ENCODE measurements at places on chromosomes 1 and 21.
A peak's percentile ranks its signal among the peaks of the same experiment; 100 is the strongest.

DNA sequence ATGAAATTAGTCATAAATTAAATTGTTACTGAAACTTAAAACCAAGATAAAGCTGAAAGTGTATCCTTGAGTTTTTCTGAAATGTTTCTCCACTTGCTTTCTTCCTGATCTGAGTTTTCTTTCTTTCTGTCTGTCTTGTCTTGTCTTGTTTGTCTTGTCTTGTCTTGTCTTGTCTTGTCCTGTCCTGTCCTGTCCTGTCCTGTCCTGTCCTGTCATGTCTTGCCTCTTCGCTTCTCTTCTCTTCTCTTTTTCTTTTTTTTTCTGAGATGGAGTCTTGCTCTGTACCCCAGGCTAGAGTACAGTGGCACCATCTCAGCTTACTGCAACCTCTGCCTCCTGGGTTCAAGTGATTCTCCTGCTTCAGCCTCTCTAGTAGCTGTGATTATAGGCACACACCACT is 73.7 kb downstream of the ADGRL2 start:
- no peak for DNase-seq

GRCh38 chr1:188708795-188709535 is 1768.7 kb downstream of the BRINP3 start:
- no peak for DNase-seq

GRCh38 chr1:229209386-229209785 is 61.5 kb upstream of the RAB4A start:
- DNase-seq, result no peak

DNA sequence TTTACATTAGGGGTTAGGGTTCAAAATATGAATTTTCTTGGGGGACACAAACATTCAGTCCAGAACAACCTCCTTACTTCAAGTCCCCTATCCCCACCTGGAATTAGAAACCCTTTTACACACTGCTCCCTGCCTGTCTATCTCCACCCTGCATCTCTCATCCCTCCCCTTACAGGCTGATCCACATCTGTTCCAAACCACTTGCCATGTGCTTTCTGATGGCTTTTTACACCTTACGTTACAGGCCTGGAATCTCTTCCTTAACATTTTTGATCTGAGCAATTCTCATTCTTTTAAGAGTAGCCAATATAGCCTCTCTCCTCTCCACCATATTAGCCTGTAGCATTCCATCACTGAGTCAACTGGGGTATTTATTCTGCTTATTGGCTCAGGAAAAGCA is 122.0 kb downstream of the PTBP2 start:
- DNase-seq, result no peak

- no peak for DNase-seq
Observed at GRCh38 chr1:238153253-238153652, 262.5 kb upstream of the ZP4 start.

GRCh38 chr1:100413035-100413434 is 60.7 kb downstream of the CDC14A start:
- no peak for DNase-seq

- no peak for DNase-seq
Observed at GRCh38 chr1:231327617-231328016, 10.0 kb downstream of the EXOC8 start.

DNA sequence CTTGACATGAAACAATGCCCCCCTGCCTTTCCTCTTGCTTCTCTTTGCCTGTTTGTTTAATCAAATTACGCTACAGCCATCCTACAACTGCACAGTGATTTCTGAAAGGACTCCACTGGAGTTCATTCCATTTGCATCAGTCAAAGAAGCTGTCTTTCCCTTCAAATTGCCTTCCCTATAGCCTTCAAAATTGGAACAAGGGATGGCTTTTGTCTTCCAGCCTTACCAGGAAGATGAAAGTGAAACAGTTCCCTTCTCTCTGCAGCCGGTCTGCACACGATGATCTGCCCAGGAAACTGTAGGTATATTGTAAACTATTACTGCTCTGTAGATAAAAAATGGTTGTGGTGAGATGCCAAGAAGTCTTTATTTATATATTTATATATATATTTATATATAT is 65.6 kb upstream of the ETS2 start:
- no peak for DNase-seq

- DNase-seq, result no peak
Observed at GRCh38 chr21:32338209-32338921, 39.7 kb downstream of the MRAP start.

- DNase-seq, result no peak
Observed at GRCh38 chr1:205983925-205984725, 19.1 kb downstream of the RAB7B start.

DNA sequence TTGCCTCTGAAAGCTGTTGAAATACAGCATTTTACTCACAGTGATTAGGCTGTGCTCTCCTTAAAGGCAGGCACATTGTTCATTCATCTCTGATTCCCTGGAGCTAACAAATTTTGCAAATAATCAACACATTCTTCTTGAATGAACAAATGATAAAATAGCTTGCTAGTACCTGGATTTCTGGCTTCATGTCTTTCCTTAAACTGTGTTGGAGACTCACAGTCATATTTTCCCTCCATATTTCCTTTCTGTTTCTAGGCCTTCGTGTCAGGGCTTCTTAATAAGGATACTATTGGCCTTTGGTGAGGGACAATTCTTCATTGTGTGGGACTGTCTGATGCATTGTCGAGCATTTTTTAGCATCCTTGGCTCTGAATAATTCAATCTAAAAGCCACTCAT is 9.7 kb downstream of the HSD11B1 start:
- no peak for DNase-seq

- DNase-seq, result no peak
Observed at GRCh38 chr1:8985915-8986813, 40.1 kb downstream of the SLC2A7 start.

GRCh38 chr1:78884685-78885452 is 121.7 kb downstream of the ADGRL4 start:
- DNase-seq, result no peak

DNA sequence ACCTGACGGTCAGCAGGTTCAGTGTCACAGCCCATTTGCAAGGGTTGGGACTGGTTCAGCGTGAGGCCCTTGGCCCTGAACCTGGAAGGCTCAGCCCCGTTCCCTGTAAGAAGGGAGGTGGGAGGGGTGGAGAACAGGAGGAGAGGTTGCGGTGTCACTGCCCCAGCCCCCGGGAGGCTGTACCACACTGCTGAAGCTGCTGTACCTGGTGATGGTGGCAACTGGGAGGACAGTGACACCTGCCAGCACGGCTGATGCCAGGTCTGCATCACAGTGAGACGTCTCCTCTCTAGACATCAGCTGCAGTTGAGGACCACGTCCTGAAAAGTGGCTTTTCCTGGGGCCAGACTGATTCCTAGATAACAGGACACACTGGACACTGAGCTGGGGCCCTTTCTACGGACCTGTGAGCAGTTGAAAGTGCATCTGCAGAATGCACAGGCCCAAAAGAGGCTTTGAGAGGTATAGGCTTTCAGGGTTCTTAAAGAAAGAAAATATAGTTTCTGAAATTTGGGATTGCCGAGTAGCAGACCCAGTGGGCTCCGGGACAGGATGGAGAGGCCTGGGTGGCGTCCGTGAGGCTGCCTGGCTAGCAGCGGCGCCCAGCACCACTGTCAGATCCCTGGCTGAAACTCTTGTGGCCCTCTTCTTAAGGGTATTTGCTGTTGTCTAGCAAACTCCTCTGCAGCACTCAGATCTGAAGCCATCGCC is 47.7 kb downstream of the COQ8A start:
- DNase-seq, result no peak

DNA sequence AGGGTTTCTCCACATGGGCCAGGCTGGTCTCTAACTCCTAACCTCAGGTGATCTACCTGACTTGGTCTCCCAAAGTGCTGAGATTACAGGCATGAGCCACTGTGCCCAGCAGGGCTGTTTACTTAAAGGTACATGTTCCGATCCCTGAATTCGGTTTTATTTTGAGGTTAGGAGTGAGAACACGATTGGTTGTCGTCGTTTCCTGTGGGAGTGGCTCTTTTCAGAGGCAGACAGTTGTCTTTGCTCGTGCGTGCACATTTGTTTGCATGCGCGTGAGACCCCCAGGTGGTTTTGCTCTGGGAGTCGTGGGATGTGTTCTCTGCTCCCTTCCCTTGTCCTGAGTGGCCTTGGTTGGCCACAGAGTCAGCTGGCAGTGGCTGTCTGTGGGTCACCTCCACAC is 60.2 kb downstream of the SKI start:
- no peak for DNase-seq

DNA sequence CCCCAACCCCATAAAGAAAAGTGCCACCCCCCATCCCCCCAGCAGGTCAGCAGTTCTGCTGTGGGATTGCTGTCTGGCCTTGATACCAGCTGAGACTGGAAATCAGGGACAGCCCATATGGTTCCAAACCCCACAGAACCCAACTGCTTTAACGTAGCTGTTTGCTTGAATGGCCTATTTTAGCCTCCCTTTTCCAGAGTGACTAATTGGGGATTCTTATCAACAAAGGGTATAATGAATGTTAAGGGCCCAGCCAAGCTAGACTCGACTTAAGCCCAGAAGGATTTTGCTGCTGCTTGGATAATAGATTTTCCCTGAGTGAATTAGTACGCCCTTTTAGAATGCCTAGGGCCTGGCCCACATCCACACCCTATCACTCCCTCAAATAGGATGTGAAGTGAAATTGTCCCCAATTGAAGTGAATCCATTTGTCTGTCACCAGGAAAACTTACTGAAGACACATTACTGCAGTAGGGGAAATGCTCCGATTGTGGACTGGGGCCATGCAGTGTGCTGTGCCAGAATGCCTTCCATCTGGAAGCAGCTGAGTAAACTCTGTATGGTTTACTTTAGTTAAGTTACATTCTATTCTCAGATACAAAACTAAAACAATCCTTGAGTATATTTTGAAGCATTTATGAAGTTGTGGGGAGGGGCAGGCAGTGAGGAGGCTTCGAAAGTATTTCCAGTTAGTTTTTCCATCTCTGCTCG is 156.9 kb downstream of the DHRS3 start:
- DNase-seq, result no peak

GRCh38 chr21:42162831-42163510 is 56.0 kb upstream of the ABCG1 start:
- DNase-seq, result no peak

DNA sequence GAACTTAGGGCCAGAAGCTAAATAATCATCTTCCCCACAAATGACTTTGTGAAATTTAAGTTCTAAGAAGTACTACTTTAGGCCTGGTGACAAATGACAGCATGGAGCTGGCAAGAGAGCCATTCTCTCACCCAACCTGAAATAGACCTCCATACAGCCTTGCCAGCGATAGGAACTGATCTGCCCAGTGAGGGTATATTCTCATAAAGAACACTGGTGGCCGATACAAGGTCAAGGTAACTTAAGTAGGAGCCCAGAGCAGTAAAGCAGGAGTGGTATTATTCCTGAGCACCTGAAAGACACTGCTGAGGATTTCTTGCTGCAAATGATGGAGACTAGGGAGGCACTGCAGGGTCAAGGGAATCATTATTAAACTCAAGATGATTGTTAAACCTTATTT is 2.6 kb upstream of the TTLL7 start:
- no peak for DNase-seq

- no peak for DNase-seq
Observed at GRCh38 chr1:93143136-93143535, 37.1 kb downstream of the TMED5 start.

DNA sequence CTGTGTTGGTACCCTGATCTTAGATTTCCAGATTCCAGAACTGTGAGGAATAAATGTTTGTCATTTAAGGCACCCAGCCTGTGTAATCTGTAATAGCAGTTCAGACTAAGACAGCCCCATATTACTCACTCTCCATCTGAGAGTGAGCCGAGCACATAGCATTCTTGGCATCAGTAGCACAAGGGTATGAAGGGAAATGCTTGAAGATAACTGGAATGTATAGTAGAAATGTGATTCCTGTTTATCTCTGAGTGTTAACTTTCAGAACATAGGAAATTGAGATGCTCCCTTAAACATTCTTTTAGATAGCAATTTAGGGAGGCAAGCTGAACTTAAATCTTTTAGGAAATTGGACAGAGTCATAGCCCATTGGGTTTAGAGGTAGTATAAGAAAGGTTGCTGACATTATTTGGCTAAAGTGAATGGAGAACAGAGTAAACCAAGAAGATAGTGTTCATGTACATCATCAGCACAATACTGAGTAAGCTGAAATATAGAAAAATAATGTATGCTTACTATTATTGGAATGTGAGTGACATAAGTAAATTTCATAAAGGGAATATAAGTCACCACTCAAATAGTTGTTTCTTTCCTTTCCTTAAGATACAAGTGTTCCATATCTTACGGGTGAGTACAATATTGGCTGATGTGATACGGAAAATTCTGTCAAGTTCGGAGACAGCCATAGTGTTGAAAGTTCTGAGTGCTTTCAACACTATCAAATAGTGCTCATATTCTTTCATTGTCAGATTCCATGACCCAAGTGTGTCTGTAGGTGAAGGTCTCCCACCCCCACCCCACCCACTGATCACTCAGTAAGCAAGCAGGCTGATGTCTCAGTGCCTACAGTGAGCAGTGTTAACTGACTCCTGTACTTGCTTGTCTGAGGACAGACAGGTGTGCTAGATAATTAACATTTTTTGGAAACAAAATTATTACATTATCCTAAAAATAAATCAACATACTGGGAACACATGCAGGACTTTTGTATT is 73.7 kb downstream of the LRRC8D start:
- DNase-seq, result no peak

GRCh38 chr1:160862203-160863060 is at the start of gene CD244:
Gene CD244, minus strand, starts transcription at chr1:160862887. Its CDS starts 210 bp downstream, at chr1:160862677.
- peak; percentile 61 for DNase-seq

DNA sequence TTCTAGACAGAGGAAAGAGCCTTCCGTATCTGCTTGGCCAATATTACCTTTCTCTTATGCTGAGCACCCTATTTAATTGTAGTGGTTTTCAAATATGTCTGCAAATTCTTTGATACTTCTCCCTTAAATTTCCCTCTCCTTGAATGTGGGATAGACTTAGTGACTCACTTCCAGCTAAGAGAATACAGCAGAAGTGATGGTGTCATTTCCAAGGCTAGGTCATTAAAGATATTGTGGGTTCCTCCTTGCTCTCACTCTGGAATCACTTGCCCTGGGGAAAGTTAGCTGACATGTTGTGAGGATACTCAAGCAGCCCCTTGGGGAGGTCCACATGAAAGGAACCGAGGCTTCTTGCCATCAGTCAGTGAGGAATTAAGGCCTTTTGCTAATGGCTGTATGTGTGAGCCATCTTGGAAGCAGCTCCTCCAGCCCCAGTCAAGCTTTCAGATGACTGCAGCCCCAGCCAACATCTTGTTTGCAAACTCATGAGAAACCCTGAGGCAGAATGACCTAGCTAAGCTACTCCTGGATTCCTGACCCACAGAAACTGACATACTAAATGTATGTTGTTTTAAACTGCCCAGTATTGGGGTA is 8.1 kb upstream of the CITED4 start:
- no peak for DNase-seq
